ENCODE measurements at places on chromosomes 3 and 15.

- DNase-seq, result no peak
These were observed 269.5 kb upstream of the GBE1 start for GRCh38 chr3:82030916-82031315.

GRCh38 chr3:119899192-119899511 is 117.3 kb downstream of the NR1I2 start:
- DNase-seq, result no peak

GRCh38 chr3:57026944-57027343 is 33.5 kb upstream of the SPATA12 start:
- no peak for DNase-seq

DNA sequence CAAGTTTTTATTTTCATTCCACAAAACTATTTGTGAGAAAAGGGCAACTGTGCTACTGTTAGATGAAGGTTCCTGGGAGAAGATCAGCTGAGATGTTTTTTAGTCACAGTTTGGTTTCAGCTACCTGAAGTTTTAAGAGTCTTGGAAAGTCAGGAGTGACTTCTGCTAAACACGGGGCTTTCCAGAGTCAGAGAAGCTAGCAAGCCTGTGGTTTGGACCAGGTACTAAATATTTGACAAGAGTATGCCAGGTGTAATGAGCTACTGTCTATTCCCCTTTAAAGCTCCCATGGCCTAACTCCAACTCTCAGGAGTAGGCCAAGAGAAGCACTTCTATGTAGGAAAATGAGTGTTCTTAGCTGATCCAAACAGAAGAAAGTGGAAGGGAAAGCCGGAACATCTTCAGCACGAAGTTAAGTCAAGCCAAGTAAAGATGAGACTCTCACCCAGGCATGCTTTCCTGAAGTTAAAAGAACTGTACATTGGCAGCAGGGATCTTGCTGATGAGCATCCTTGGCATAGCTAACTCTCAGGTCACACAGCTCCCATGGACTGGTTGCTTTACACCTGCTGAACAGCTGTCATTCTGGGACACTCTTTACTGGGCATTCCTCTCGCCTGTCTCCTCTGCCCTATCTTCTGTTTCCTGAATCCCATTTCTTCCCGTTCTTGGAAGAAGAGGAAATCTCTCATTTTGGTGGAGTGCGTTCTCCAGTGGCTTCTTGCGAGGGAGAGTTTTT is 22.5 kb downstream of the TM4SF18 start:
- DNase-seq, result no peak

Measured in pulmonary artery endothelial cell (primary cell).